EL (cell line): ENCODE measurements at places on chromosomes 12 and 14.

DNA sequence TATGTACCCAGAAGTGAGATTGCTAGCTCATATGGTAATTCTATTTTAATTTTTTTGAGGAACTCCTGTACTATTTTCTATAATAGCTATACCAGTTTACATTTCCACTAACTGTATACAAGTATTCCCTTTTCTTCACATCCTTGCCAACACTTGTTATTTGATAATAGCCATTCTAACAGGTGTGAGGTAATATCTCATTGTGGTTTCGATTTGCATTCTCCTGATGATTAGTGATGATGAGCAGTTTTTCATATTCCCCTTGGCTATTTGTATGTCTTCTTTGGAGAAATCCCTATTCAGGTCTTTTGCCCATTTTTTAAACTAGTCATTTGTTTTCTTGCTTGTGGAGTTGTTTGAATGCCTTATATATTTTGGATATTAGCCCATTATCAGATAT lies 121.3 kb downstream of the BBS10 start:
- DNase-seq, result no peak

GRCh38 chr14:62117010-62117750 lies 355.0 kb downstream of the SNAPC1 start:
- DNase-seq, result peak; percentile 80

- DNase-seq, result no peak
Measured at GRCh38 chr14:105622329-105622955, 96.1 kb downstream of the TMEM121 start.

DNA sequence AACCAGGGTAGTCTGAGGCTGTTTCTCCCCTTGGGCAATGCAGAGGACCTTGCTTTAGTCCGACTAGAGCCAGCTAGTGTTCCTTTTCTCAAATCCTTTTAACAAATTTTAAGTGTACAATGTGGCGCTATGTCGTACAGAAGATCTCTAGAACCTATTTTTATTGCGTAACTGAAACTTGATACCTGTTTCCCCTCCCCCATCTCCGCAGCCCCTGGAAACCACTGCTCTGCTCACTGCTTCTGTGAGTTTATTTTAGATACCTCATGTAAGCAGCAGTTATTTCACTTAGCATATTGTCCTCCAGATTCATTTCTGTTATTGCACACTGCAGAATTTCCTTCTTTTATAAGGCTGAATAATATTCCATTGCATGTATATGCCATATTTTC lies 1092.3 kb downstream of the AACS start:
- DNase-seq, result no peak

GRCh38 chr12:109695961-109696461 lies 17.6 kb upstream of the FAM222A start:
- DNase-seq, result no peak

DNA sequence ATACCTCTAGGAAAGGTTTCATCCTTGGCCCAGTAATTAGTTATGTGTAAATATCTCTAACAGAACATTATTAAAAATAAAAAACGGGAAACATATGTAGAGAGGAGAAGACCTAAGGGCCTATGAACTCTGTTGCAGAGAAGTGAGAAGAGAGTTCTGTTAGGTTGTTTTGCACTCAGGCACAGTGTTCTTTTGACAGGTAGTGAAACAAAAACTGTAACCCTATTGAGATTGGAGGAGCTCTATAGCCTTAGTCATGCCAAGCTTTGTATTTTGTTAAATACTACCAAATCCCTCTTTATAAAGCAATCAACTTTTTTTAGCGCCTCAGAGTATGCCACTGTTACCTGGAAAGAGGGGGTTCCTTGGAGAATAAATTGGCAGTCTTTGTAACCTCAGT lies 77.6 kb downstream of the CNTN1 start:
- no peak for DNase-seq

DNA sequence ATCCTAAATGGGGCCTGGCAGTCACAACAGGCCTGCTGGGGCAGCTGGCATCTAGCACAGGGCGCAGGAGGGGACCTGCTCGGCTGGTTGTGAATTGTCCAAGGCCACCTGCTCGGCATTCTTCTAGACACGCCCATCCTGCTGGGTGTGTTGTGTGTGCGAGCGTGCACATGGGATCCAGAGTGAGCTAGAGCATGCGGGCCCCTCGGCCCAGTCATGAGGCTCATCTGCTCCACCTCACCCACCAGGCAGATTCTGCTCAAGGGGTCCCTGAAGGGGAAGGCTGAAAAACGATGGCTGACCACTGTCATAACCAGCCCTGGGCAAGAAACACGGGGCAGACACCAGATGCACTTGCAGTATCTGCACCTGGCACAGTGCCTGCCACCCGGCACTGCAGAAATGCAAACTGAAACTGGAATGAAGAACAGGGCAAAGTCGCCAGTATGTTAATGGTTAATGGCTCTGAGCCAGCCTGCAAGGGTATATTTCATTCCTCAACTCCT lies 31.8 kb downstream of the MAX start:
- DNase-seq, result peak; percentile 8

- no peak for DNase-seq
Measured at GRCh38 chr12:112822056-112822455, 30.5 kb downstream of the RPH3A start.

GRCh38 chr12:1691123-1692007 lies 495 bp downstream of the ADIPOR2 start:
- peak; percentile 43 for DNase-seq
